ENCODE measurements at places on chromosomes 5 and 9.

GRCh38 chr5:74953937-74954720, 87.9 kb upstream of the FAM169A start:
- peak; percentile 16 for DNase-seq

DNA sequence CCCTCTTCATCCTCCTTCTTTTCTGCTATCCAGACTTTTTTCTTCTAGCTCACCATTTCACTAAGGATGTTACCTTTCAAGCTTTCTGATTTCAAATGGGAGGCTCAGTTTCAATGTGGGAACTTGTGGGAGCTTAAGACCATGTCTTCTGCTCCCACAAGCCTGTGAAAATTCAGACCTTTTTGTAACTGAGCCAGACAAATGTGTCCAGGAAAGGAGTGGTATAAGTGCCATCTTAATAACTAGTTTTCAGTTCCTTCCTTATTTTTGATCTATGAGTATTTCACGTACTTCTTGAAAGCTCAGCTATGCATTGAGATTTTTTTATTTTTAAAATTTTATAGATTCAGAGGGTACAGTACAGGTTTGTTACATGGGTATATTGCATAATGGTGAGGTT, 4.6 kb upstream of the ERCC6L2 start:
- DNase-seq = no peak

- DNase-seq = no peak
Observed at GRCh38 chr9:69192214-69192613, 18.1 kb downstream of the TJP2 start.

GRCh38 chr5:14280294-14280854, 137.2 kb downstream of the TRIO start:
- no peak for DNase-seq

GRCh38 chr5:139861021-139861888, 65.6 kb downstream of the PSD2 start:
- no peak for DNase-seq

GRCh38 chr5:31161781-31162181, 31.7 kb upstream of the CDH6 start:
- no peak for DNase-seq

Data from H4 (cell line).